ENCODE measurements at places on chromosomes 5 and 9.

- no peak for DNase-seq
These were observed 23.9 kb upstream of the IL7R start for GRCh38 chr5:35832762-35833161.

DNA sequence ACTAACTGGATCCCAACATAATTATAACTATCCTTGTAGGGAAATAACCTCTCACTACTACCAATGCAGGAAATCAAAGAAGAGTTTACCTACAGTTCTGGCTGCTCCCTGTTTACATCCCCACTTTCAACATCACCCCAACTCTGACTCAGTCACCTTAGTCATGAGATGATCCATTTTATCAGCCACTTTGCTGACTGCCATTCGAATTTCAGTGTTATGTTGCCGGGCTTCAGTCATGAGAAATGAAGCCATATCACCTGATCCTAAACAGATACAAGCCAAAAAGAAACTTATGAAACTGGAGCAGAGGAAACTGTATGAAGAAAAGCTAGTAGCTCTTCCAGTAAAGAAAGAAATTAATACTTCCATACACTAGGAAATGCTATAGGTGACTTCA lies 33.7 kb downstream of the SLC31A2 start:
- no peak for DNase-seq

DNA sequence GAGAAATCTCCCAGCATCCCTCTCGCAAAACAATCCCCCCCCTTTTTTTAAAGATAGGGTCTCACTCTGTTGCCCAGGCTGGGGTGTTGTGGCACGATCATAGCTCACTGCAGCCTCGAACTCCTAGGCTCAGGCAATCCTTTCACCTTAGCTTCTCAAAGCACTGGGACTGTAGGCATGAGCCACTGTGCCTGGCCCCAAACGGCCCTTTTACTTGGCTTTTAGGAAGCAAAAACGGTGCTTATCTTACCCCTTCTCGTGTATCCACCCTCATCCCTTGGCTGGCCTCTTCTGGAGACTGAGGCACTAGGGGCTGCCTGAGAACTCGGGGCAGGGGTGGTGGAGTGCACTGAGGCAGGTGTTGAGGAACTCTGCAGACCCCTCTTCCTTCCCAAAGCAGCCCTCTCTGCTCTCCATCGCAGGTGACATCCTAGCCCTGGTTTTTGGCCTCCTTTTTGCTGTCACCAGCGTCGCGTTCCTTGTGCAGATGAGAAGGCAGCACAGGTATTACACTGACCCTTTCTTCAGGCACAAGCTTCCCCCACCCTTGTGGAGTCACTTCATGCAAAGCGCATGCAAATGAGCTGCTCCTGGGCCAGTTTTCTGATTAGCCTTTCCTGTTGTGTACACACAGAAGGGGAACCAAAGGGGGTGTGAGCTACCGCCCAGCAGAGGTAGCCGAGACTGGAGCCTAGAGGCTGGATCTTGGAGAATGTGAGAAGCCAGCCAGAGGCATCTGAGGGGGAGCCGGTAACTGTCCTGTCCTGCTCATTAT lies 6.8 kb downstream of the CA9 start:
- no peak for DNase-seq

- DNase-seq = no peak
These were observed 122.2 kb downstream of the AUH start for GRCh38 chr9:91239367-91240111.

DNA sequence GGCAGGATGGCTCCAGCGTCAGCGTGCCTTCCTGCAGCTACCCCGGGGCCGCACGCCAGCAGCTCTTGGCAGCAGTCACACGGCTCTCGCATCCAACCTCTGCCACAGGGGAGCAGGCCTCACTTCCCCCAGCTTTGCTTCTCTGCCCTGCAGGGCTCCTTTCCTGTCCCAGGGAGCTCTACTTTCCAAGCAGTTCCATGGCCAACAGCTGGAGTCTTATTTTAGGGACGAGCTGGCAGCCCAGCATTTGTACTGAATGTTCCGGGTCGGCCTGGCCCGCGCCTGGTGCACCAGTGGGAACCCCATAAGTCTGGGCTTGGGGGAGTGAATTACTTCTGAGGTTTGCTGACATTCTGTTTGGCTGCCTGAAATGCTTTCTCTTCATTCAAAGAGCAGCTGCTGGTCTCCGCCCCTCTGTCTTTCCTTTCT lies 34.6 kb downstream of the GADD45G start:
- no peak for DNase-seq

DNA sequence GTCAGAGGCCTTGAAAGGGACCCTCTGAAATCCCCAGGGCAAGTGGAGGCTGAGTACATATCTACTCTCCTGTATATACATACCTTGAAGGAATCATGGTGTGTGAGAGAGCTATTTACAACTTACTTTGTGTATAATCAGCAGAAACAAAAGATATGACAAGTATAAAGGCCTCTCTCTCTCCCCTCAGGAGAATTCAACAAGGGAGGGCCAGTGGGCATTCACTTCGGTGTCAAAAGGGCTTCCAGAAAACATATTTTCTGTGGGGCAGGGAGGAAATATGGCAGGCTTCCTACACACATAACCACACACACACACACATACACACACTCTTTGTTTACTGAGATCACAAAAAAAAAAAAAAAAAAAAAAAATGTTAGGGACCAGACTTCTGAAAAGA lies 181.7 kb downstream of the BNC2 start:
- DNase-seq = no peak

GRCh38 chr9:106798016-106798799 lies 64.8 kb upstream of the ZNF462 start:
- no peak for DNase-seq

GRCh38 chr5:75335952-75336614 lies 937 bp upstream of the HMGCR start:
- peak; percentile 21 for DNase-seq

DNA sequence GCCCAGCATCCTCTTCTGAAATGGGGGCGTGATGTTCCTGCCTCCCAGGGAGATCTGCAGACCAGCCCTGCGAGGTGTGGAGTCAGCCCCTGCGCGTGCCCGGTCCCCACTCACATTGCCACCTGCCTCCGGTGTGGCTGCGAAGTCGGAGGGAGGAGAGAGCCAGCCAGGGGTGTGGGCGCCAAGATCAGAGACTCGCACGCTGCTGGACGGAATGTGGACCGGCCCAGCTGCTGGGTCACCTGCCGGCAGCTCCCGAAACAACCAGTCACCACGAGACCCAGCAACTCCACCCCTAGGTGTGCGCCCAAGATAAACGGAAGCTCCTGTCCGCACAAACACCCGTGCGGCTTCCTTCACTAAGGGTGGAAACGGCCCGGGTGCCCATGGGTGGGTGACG lies 51.1 kb upstream of the EGFL7 start:
- DNase-seq = no peak

DNA sequence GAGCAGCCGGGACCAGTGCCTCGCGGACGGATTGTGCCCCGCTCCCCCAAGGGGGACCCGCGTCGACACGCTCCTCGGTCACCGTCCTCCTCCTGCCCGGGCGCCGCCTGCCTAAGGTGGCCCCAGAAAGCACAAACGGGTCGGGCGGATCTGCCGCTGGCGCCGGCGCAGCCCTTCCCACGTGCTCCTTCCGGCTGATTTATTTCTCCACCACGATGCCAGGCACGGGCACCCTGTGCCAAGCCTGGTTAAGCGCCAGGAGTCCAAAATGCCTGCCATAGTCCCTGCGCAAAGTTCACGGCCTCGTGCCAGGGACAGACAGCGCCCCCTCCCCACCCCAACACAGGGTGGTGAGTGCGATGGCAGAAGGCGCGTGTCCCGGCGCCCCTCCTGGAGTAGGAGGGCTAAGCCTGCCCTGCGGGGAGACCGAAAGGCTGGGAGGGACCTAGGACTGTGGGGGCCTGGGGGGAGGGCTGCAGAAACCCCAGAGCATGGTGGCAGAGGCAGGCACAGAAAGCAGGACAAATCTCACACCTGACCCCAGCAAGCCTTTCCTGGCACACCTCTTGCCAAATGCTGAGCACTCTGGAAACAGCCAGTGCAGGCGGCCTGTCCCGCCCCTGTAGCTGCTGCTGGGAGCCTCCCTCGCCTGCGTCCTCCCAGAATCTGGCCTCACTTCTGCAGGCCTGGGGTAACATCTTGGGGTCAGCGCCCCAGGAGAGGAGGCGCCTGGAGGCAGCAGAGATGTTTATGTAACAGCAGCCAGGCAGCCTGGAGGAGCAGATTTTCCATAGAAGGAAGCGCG lies 1.1 kb upstream of the NOTCH1 start:
- DNase-seq = no peak

DNA sequence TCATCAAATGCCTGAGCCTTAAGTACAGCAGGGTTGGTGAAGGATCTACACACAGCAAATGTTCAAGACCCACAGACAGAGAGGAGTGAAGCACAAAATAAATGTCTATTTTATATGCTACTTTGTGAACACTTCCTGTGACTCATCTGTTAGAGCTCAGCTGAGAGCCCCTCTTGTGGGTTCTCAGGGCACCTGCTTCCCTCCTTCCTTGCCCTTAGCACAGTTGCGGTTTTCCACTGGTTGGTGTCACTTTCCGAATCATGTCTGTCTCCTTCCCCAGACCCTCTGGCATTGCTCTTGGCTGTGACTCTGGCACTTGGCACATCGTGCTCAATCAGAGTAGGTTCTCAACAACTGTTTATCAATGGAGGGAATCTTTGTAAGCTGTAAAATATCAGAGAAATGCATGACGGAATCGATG lies 128.5 kb upstream of the STC2 start:
- DNase-seq = no peak

DNA sequence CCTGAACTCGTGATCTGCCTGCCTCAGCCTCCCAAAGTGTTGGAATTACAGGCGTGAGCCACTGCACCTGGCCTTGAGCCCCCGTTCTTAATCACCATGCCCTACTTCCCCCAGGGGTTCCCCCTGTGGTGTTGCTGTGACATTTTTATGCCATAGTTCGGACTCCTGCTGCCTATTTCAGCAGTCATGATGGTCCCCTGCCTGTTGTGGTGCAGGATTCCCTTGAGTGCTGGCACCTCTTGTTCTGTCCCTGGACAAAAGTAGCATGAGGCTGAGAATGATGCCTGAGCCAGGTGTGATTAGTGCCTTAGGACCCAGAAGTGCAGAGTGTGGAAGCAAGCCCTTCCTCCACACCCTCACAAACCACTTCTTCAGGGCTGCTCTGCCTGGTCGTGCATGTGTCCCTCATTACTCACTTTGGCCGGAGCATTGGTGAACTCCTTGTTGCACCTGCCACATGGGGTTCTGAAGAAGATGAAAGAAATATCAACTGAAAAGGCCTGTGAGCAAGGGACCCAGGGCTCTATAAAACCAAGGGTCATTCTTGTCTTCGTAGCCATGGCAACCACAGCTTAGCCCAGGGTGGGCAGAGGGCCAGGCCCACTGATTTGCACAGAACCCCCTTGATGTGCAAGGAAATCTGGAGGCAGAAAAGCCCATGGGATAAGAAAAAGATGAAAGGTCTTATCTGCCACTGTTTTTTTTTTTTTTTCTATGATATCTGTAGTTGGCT lies 228.0 kb downstream of the NTRK2 start:
- DNase-seq = no peak

- DNase-seq = no peak
These were observed 11.8 kb downstream of the KIF2A start for GRCh38 chr5:62317810-62318209.

DNA sequence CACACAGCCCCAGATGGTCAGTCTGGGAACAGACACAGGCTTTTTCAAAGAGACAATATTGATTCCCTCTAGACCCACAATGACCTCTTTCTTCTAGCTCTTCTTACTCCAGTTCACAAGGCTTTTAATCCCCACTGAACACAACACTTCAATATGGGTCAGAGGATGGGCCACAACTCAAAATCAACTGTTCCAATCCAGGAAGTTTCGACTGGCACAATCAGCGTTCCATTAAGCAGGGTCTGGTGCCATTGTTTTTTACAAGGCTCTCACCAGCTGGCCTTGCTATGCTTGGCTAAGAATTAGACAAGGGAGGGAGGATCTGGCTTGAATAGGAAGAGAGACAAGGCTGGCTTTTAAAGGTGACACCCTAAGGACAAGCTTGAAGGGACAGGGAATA lies 199.4 kb upstream of the SLC24A2 start:
- no peak for DNase-seq

GRCh38 chr9:108015690-108016089 lies 526.1 kb upstream of the KLF4 start:
- peak; percentile 8 for DNase-seq

DNA sequence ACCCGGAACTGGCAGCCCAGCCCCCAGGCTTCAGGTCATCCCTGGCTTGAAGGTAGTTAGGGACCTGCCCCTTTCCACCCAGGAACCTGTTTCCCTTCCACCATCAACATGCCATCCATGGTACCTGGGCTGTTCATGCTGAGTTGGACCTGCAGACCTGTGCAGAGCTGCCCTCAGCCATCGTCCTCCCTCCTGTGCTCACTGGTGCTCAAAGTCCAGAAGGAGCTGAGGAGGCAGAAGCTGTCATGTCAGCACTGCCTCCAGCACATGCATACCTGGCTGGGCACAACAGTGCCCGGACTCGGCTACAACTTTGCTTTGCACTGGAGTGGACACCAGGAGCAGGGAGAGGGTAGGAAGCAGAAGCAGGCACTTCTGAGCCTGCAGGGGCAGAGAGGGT lies 36.2 kb downstream of the BTNL8 start:
- DNase-seq = no peak

DNA sequence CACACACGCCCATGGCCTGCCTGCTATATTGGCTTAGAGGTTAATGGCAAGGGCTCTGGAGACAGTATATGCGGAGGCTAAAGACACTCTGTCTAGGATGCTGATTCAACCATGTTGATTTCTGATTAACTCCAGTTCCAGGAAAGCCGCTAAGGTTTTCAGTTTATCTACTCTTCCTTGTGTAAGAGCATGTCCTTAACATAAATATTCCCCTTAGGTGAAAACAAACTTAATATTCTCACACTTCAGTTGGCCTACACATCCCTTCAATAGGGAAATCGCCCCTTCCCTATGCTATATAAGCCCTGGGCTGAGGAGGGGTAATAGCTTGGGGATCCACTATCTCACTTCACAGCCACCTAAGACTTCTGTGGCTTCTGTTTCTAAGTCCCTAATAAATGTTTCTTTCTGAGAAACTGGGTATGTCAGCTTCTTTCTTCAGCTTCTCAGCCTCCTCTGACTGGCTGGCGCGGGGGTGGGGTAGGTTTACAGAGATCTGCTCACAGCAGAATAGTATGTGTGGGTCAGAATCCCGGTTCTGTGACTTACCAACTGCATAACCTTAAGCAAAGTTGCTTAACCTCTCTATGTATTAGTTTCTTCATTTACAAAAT lies 4.3 kb upstream of the GPX3 start:
- DNase-seq = no peak

GRCh38 chr9:3508521-3509291 lies 17.1 kb downstream of the RFX3 start:
- no peak for DNase-seq

DNA sequence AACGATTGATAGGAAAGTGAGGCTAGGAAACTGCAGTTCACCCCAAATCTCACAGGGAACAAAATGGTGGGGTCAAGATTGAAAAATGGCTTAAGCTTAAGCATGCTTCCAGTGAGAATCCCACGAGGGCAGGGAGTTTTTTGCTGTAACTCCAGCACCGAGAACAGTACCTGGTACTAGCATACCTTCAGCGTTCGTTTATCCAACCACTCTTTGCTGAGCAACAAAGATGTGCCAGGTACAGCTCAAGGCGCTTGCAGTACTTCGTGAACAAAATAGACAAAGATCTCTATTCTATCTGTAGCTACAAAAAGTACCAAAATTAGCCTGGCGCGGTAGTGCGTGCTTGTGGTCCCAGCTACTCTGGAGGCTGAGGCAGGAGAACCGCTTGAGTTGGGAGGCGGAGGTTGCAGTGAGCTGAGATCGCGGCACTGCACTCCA lies 778 bp upstream of the PPP6C start:
- DNase-seq = no peak

GRCh38 chr5:32628049-32628844 lies 42.9 kb downstream of the SUB1 start:
- DNase-seq = no peak
